Effector memory CD4-positive, alpha-beta T cell (primary cell): ENCODE measurements at places on chromosomes 4 and X.

GRCh38 chrX:82041034-82041433, 839.1 kb downstream of the SH3BGRL start:
- no peak for DNase-seq

DNA sequence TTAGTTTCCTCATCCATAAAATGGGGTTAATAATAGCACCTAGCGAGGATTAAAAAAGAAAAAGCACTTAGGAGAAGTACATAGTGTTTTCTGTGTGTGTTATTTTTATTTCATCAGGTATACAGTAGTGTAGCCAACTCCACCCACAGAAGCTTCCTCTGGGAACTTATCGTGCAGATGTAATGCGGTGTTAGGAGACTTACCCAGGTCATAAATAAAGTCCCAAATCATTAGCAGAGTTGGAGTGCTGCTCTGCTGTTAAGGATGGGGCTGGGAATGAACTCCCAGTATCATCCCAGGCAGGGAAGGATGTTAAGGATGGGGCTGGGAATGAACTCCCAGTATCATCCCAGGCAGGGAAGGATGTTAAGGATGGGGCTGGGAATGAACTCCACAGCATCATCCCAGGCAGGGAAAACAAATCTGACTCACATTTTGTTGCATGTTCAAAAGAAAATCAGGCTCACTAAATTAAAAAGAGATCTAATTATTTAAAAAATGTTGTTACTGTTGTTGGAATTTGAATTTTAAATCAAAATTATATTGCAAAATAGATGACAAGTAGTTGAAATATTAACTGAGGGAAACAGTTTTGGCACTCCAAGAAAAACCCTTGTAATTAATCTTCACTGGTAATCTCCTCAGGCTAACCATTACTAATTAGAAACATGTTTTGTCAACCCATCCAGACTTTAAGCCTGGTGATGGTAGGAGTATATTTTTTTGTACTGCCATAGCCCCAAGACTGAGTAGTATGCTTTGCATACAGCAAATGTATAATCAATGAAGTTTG, 10.2 kb upstream of the SFRP2 start:
- no peak for DNase-seq

- no peak for DNase-seq
Measured at GRCh38 chrX:78123190-78123589, 16.3 kb downstream of the TAF9B start.

DNA sequence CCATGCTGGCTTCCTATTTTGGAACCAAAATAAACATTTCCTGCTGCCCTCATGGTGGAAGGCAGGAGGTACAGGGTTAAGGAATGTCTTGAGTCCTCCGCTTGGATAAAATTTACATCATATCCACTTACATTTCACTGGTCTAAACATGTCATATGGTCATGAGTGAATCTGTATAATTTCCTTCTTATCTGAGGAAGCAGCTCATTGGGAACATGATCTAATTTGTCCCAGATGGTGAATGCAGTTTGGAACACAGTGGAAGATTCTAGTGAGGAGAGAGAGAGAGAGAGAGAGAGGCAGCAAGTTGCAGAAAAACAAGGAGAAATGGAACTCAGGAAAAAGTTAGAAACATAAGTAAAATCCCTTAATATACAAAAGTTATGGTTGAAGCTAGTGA, 46.8 kb downstream of the MXRA5 start:
- DNase-seq, result no peak

DNA sequence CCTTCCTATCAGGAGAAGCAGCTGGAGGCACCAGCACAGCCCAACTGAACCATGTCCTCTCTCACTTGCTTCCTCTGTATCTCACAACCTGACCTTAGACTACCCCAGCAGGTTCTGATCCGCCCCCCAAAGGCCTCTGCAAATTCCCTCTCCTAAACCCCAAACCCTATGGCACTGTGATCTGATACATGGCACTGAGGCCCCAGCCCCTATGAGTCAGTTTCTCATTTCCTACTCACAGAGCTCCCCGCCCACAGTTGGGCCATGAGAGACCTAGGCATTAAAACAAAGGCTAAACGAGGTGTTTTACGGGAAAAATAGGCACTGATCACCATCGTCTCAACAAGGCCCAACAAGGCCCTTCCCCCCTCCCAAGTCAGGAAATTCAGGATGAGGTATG, 19.1 kb downstream of the SASH3 start:
- no peak for DNase-seq

DNA sequence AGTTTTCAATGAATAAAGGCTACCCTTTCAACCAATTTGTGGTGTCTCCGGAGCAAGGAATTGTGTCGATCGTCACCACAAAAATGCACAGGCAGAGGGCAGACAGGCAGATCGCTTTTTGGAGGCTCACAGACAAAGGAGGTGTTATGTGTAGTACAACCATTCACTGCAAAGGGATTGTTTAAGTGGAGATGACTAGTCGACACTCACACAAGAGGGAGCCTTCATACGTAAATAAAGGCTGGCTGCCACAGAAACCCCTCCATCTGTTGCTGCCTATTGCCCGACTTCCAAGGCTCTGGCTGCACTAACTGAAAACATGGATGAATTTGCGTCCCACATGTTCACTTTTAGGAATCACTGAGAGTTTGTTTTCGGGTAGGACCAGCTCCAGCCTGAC, 281.1 kb downstream of the NKX6-1 start:
- no peak for DNase-seq

GRCh38 chrX:10633722-10634121, 13.3 kb upstream of the MID1 start:
- no peak for DNase-seq

- no peak for DNase-seq
Measured at GRCh38 chr4:56425518-56425917, 9.9 kb downstream of the PPAT start.
